Effector memory CD8-positive, alpha-beta T cell (primary cell): ENCODE measurements at places on chromosomes 3 and 15.

DNA sequence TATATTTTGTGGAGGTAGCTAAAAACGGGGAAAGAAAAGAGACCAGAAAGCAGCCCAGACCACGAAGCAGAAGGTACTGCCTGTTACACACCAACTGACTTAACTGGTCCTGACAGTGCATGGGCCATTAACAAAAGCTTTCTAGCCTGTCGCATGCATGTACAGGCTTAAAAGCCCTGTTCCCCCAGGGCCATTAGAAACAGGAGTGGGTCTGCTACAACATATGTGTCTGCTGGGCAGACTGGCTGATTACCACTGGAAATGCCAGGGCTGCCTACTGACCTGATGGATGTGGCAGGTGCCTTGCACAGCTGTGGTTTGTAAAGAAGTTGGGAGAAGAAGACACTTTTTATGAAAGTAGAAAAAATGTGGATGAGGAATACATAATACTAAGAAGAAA, 137.4 kb downstream of the GAP43 start:
- DNase-seq, result no peak

DNA sequence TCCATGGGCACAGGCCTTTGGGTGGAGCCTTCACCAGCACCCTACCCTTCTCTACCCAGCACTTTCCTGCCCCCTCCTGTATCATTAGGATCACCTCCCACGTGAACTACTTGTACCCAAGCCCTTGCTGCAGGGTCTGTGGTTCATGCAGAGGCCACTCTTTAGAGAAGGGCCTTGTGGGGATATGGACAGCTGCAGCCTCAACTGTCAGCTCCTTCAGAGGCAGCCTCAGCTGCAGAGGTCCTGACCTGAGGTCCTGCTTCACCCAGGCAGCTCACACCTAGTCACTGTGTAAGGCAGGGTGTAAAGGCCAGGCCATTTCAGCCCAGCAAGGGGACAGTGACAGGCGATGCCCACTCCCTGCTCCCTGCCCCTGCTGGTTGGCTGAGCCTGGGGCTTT, 448.6 kb upstream of the PROK2 start:
- DNase-seq, result no peak

- no peak for DNase-seq
Observed at GRCh38 chr3:129749692-129750091, 143.2 kb upstream of the PLXND1 start.

DNA sequence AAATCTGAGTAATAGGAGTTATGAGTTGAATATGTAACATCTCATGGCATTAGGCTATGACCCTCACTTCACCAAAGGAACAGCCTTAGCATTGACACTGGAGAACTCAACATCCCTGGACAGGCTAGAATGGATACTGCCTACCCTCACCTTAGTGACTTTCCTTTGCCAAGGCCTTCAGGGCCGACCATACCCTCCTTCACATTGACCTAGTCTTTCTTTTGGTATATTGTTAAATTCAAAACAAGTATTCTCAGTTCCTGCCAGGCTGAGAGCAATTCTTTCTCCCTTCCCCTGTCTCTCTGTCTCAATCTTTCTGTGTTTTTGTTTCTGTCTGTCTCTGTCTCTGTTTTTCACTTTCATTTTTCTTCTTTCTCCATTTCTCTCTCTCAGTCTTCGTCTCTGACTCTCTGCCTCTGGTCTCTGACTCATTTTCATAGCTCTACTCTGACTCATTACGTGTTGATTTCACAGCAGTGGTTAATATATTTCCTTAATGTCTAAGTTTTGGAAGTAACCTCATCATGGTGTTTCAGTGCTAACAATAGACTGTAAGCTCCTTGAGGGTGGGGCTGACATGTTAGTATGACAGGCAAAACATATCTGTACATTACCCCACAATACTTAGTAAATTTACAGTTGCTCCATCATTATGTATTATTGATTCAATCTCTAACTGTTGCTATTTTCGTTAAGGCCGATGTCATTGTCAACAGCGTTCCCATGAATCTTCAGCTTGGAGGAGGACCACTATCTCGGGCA, 32.5 kb downstream of the PARP15 start:
- DNase-seq, result no peak

DNA sequence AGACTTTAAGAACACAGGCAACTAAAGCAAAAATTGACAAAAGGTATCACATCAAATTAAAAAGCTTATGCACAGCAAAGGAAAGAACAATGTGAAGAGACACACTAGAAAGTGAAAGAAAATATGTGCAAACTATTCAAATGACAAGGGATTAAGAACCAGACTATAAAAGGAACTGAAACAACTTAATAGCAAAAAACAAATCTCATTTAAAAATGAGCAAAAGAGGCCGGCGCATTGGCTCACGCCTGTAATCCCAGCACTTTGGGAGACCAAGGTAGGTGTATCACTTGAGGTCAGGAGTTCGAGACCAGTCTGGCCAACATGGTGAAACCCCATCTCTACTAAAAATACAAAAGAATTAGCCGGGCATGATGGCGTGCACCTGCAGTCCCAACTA, 14.4 kb downstream of the NGLY1 start:
- DNase-seq, result no peak
